ENCODE measurements at places on chromosomes 5 and 9. TPM values are rescaled to one million over a fixed set of nuclear protein-coding genes. Genes with fewer than 3 reads are reported as not detected.

GRCh38 chr5:53240661-53241060, 131.1 kb upstream of the MOCS2 start:
- no peak for DNase-seq

DNA sequence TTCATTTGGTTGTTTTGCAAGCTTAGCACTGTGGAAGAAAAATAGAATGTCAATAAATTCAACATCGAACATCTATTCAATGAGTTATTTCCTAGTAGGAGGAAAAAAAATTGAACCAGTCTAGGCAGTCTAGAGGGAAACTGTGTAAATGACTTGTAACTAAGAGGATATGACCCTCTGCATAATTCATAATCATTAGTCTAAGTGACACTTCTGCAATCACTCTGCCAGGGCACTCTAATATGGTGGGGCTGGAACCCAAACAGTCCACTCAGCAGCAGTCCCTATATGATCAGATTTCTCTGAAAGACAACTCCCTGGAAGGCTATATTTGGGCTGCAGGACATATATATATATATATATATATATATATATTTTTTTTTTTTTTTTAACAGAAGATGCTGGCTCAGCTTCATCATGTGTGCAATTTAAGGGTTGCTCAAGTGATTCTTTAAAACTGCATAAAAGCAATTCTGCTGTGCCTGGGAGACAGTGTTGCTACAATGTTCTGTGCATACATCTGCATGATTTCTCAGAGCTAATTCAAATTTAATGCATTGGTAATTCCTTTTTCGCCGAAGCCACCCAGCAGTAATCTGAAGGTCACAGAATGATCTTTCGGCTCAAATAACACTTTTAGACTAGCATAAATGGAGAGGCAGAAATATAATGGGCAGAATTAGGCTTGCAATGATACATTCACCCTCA, 482.1 kb upstream of the ZNF608 start:
- DNase-seq, result no peak

DNA sequence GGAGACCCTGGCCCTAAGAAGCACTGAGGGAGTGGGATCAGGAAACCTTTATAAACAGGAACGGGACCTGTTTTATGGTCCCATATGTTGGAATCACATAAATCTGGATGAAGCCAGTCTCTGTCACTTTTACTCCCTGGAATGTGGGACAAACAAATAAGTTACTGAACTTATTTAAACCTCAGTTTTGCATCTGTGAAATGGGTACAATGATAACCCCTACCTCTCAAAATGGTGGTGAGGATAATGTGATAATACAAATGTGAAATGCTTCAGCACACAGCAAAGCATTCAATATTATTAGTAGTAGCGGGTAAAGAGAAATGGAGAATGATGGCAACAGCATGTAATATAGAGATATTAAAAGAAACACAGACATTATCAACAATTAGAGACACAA, 298.9 kb downstream of the ZSWIM6 start:
- DNase-seq, result no peak

- no peak for DNase-seq
Observed at GRCh38 chr9:126886034-126886822, 25.8 kb downstream of the ZBTB34 start.

GRCh38 chr5:64979531-64979930, 210.8 kb downstream of the CWC27 start:
- DNase-seq, result no peak

DNA sequence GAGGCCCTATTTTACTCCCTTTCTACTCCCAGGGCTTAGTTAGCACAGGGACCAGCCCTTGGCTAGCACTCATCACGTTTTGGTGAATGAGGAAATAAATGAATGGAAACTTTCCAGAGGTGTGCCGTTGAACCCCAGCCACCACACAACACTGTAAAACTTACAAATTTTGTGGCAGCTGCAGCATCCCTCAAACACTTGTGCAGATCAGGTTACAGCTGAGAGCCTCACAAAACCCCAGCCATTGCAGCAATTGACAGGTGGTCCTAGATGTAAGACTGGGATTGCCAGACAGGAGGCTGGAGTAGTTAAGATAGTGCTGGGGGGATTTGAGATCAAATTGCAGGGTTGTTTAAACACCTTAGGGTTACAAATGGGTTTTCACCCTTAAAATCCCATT, 482.2 kb upstream of the KIF2A start:
- no peak for DNase-seq

DNA sequence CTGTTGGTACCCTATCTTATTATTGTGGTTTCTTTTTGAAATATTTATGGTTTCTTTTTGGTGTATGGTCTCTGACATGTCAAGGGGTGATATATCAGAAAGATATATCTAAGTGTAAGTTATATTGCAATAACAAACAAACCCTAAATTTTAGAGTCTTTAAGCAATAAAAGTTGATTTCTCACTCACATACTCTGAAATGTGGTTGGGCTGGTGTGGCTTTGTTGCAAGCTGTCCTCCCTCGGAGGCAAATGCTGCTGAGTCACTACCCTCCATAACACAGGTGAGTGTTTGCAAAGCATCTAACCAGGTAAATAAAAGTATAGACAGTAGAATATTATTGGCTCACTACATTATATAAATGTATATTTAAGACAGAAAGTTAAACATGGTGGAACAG, 253.2 kb downstream of the CDH18 start:
- no peak for DNase-seq

Gene PCDHA6
- total RNA-seq, result 0.64 TPM

GRCh38 chr5:150508828-150509227, 897 bp downstream of the NDST1 start:
- DNase-seq, result no peak

Gene GABRB2
- not detected for total RNA-seq

DNA sequence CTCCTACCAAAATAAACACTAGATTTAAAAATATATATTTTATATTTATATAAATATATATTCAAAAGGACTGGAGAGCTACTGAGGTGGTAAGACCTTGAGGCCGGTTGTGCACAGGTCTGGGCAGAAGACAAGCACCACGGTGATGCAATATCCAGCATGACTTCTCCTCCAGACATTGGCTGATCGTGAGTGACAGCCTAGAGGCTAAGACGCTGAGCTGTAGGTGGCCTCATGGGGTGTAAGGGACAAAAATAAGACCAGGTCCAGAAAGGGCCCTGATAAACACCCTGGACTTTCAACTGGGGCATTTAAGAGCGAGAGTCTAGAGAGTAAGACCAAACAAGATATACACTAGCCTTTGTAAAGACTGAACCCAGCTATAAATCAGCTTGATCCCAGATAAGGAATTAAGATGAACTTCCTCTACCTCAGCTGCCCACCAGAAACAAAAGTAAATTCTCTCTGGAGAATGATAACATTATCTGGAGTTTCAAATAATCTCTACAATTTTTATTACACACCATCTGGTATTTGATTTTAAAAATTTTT, 14.2 kb upstream of the C5orf47 start:
- no peak for DNase-seq

Gene EIF4E1B
- total RNA-seq, result not detected

GRCh38 chr5:5615569-5615968, 193.1 kb downstream of the ICE1 start:
- no peak for DNase-seq

- peak; percentile 66 for DNase-seq
Observed at GRCh38 chr5:172114875-172115422, 73.1 kb downstream of the STK10 start.

DNA sequence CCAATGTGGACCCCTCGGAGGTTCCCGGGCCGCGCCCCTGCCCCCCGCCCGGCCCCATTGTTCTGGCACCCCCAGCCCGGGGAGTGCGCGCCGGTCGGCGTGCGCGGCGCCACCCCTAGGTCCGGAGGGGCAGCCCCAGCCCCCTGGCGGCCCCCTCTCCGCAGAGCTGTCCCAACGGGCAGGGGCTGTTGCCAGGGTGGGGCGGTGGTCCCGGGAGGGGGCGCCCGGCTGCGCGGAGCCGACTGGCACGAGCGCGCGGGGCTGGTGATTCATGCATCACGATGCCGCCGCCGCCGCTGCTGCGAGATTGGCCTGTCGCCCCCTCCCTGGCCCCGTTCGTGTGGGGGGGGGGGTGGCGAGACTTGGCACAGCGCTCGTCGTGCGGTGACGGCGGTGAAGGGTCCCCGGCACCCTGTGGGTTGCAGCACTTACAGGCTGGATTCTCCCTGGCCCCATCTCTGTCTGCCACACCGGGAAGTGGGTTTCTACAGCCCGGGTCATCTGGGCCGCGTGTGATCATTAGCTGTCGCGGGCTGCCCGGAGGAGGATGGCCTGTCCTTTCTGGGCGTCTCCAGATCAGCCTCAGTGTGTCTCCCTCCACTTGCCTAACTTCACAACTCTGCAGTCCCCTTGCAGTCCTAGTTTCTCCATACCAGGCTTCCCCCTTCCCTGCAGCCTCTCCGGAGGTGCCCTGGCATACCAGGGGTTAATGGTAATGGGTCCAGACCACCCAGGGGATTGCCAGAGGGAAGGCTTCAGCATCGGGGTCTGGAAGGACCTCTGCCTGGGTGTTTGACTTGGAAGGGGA, 858 bp downstream of the NCS1 start:
- DNase-seq, result no peak

Measured in transverse colon (tissue), 4 donors.